Chondrocyte (in vitro differentiated cells): ENCODE measurements at places on chromosomes 1 and 21. TPM values are rescaled to one million over a fixed set of nuclear protein-coding genes. Genes with fewer than 3 reads are reported as not detected.

GRCh38 chr1:206446688-206447421 is 23.4 kb upstream of the IKBKE start:
- H3K27ac ChIP-seq = no peak overlapping the region
- no peak overlapping the region for H3K4me3 ChIP-seq
- DNase-seq = no peak

GRCh38 chr1:222750651-222751050 is 13.6 kb downstream of the FAM177B start:
- H3K4me1 ChIP-seq = peaks cover 7% of the 10 kb centered on the region
- no peaks in the 10 kb centered on the region for H3K36me3 ChIP-seq

The CRP gene
- not detected in 3 replicates for total RNA-seq

The KCNK1 gene
- total RNA-seq = 0.24 to 0.37 TPM (median 0.31 TPM) in 3 replicates

The TBX15 gene
- 4.9 to 41.0 TPM (median 37.9 TPM) in 3 replicates for total RNA-seq
